ENCODE measurements at places on chromosomes 6 and 20.

DNA sequence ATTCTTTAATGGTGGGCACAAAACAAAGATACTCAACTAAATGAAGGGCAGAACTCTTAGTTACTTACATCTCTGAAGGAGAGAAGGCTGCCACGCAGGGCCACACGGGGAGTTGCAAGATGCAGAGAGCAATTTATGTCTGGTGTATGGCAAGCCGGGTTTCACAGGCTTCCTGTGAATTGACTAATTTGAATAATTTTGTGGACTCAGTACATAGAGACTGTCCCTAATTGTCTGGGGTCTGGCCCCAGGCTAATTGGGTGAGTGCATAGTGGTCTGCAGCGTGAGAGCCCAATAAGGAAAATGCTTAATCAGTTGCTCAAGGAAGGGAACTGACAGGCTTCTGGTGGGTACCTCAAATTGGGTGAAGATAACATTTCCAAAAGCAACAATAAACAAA lies 205.7 kb downstream of the OTOR start:
- no peak for DNase-seq

DNA sequence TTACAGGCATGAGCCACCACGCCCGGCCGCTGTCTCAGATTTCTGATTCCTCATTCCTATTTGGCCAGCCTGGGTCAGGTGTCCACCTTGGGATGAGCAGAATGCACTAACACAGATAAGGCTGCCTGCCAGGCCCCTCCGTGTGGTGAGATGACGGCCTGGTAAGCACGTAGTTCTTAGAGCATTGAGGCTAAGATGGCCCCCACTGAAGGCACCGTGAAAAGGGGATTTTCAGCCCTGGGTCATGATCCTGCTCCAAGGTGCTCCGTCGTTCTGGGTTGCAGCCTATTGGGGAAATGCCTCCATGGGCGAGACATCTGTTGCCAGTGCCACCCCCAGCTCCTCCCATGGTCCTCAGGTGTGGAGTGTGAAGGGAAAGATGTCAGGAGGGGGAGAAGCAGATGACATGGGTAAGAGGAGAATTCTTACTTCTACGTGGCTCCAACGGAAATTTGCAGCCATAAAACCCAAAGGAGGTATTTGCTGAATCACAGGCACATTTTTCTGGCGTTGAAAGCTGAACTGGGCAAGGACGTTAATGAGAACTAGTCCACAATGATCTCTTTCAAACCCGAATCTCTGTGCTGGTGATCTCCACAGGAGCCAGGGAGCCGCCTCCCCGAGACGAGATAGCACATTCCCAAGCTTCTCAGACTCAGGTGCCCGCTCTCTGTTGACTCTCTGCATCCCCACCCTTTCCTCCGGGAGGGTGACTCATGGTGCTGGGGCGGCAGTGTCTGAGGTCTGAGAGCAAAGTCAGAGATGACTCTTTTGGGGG lies 34.0 kb upstream of the BMP6 start:
- DNase-seq = no peak

GRCh38 chr6:138278326-138278725 lies 60.0 kb upstream of the PBOV1 start:
- no peak for DNase-seq

DNA sequence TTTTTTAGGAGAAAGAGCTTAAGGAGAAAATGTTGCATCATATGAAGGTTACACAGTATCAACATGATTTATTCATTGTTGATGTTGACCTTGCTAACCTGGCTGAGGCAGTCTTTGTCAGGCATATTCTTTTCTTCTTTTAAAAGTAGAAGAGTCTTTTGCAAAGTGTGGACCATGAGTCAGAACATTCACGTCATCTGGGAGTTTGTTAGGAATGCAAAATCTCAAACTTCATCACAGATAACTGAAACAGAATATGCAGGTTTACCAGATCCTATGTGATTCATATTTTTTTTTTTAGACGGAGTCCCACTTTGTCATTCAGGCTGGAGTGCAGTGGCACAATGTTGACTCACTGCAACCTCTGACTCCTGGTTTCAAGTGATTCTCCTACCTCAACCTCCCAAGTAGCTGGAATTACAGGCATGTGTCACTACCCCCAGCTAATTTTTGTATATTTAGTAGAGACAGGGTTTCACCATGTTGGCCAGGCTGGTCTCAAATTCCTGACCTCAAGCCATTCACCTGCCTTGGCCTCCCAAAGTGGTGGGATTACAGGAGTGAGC lies 530.4 kb upstream of the BTBD3 start:
- no peak for DNase-seq

DNA sequence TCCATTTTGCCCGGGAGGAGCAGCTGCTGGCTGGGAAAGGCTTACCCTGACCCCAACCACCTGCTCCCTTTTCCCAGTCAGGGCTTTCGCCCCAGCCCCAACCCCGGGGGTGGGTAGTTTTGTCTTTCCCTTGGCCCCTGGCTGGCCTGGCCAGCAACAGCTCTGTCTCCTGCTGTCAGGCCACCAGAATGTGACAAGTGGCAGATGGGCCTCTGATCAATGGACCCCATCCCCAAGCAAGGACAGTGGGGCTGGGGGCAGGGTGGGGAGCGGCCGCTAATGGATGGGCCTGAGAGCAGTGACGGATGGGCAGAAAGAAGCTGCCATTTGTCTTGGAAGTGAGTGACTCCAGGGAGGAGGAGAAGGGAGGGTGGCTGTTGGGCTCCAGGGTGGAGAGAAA lies 121.6 kb downstream of the DHX35 start:
- DNase-seq = no peak

DNA sequence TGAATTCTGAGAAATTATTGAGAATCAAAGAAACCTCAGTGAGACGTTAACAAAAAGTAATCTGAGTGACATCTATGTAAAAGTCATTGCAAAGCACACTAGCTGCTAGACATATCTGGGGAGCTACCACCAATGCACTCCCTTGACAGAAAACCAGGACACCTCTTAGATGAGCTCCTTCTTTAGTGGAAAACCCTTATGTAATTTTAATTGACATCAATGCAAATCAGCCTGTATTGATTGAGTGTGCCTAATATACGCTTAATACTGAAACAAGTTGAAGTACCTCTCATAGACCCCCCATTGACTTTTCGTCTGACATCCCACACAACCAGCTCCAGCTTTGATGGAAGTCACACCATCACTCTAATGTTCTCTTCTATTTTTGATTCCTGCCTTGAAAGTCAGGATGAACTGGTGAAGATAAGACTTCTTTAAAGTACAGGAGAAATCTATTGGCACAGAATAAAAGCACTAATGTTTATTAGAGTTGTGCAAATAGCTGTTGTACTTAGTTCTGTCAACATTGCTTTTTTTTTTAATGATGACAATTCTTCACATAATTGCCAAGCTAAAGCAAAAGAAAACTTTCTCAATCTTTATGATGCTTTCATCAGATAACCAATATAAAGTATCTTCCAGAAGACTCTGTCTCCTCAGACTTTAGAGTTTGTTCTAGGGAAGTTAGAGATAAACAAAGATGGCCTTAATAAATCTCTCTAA lies 98.0 kb upstream of the FAM8A1 start:
- DNase-seq = no peak

GRCh38 chr6:150194195-150194594 lies 51.4 kb downstream of the PPP1R14C start:
- no peak for DNase-seq

DNA sequence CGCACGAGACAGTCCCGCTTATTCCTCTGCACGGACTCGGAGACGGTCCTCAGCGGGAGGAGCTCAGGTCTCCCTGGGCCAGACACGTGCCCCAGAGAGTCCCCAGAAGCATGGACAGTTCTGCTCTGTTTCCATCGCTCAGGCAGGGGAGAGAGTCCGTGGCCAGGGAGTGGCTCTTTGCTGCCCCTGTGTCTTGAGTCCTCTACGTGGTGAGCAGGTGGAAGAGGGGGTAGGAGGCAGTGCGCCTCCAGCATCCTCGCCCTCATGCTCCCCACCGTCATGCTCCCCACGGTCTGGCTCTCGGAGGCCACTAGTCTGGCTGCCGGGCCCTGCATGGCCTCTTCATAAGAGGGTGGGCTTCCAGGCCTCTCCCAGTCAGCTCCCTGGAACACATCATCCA lies 8.9 kb downstream of the TAGAP start:
- DNase-seq = no peak

GRCh38 chr6:63740709-63741108 lies 105.1 kb downstream of the PHF3 start:
- no peak for DNase-seq

DNA sequence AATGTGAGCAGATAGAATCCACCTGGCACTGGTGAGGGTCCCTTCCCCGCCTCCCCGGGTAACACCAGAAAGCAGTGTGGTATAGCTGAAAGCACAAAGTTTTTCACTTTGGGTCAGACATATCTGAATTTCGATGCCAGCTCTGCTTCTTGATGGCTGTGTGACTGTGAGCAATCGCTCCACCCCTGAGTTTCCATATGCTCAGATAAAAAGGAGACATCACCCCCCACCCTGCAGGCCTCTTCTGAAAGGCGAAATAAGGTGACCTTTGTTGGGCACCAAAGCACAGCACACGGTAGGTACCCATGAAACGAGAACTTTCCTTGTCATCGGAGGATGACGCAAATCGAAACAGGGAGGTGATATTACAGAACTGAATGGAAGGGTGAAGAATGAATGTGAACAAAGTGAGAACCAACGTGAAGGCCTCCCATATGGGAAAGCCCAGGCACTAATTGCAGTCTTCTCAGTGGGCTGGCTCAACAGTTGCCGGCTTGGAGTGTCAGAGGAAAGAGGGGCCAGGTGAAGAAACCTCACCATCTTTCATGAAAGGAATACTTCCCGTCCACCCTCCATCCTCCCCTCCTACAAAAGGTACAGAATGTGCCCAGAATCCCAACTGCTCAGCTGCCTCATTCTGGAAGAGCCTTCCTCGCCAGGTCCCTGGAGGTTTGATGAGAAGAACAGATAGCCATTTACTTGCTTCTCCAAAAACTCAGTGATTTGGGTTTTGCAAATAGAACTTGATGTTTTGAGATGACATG lies 61.8 kb downstream of the NFATC2 start:
- DNase-seq = no peak

DNA sequence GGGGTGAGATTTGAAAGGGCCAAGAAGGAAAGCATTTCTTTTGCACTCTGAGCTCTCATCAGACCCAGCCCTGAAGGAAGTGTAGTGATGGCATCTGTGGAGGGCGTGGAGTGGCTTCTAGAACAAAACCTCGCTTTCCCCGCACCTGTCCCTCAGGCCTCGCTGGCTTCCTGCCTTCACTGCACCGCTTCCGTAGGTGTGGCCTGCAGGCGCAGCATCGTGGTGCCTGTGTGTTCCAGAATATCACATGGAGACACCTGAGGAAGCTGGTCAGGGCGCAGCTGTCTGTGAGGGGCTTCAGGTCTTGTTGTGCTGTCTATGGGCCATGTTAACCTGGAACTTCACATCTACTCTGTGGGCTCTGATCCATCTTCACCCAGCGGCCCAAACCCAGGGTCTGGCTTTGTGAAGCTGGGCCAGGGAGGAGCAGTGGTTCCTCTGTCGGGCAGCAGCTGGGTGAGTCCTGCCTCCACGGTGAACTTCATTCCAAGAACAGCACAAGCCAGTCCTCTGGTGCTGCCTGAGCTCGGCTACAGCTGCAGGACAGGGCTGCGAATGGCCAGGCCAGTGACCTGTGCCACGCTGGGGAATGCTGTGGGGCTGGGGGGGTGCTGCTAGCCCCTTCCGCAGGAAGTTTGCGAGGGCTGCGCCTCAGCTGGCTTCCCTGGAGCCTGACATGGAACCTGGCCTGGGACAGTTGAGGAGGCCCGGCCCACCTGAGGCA lies 40.9 kb downstream of the DSTN start:
- peak; percentile 47 for DNase-seq

- no peak for DNase-seq
These were observed 29.9 kb upstream of the SAMD3 start for GRCh38 chr6:130252527-130253237.

DNA sequence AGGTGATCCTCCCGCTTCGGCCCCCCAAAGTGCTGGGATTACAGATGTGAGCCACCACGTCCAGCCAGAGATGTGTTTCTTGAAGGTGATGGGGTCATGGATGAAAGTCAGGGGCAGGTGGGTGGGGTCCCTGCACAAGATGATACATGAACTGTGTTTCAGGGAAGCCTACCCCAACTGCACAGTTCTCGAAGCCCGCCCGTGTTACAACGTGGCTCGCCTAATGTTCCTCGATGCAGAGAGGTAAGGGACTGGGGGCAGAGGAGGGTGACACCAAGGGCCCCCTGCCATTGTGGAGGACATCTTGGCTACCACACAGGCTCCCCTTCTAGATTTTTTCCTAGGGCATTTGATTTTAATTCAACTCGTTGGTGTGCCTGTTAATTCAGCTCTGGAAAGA lies 11.9 kb upstream of the CAPN11 start:
- no peak for DNase-seq

- DNase-seq = no peak
These were observed 375.6 kb downstream of the ZFAND3 start for GRCh38 chr6:38195113-38195635.

DNA sequence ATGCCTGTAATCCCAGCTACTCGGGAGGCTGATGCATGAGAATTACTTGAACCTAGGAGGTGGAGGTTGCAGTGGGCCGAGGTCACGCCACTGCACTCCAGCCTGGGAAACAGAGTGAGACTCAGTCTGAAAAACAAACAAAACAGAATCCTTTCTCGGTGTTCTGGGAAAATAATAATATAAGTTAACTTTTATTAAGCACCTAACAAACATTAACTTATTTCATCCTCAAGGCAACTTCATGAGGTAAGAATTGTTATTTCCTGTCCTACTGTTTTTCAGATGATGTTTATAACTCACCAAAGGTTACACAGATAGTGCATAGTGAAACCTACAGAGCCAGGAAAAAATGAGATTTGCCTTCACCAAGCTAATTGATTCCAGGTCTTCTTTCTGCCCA lies 221.4 kb downstream of the PHACTR1 start:
- DNase-seq = no peak

GRCh38 chr6:144632266-144632665 lies 347.1 kb downstream of the UTRN start:
- DNase-seq = no peak

DNA sequence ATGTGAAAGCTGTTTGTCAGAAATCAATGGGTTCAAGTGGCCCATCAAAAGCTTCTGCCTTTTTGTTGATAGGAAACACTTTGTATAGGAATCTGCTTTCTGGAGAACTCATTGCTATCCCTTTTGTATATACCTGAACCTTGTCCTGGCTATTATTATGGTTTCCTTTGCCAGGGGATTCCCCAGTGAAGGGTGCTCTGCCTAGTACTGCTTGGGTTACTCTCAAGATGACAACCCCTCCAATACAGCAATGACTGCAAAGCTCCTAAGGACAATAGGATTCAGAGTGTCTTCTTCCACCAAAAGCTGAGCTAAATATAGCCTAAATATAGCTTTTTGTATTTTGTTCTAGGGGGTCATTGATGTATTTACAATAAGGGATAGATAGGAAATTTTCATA lies 54.0 kb upstream of the PTPRK start:
- DNase-seq = no peak

All from left hindlimb (tissue), 1 donor.